ENCODE measurements at places on chromosomes 1 and 21.

DNA sequence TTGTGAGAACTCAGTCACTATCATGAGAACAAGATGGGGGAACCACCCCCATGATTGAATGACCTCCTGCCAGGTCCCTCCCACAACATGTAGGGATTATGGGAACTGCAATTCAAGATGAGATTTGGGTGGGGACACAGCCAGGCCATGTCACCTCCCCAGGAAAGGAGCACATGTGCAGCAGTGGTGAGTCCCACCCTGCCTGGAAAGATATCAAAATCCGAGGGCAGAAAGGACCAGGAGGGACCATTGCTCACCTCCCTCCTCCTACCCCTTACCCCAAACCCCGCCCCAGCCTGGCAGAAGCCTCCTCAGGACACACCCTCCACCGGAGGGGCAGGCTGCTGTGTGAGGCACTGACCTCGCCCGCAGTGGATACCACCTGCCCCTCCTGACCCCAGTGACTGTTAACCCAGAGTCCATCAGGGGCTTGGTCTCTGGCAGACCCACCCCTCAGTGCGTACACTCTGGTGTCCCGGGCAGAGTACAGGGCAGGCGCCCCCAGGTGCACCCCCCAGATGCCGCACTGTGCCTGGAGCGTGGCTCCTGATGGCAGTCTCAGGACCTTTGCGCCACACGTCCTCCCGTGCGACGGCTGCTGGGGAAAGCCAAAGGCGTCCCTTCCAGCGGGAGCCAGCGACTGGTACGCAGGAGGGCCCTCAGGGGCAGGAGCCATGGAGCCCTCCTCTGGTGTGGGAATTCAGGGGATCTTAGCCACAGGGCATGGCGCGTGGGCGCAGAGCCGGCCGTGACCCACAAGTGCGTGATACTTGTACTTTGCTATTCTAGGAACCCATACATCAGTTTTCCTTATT is 20.9 kb downstream of the PDXK start:
- DNase-seq = no peak

DNA sequence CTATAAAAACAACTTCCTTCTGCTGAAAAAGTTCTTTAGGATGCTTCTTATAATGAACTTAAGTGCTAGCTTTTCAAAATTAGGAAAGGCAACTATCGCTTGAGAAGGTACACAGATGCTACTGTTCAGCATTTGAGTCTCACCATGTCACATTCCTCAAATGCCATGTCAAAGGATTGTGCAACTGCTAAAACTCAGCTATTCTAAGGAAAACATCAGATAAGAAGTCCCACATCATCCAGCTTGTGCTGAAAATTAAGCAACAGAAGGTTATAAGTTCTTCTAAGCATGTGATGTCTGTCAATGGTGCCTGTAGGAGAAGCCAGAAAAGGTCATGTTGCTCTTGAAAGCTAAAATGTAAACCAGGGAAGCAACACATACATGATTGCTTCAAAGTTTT is 36.5 kb downstream of the MCOLN2 start:
- no peak for DNase-seq

DNA sequence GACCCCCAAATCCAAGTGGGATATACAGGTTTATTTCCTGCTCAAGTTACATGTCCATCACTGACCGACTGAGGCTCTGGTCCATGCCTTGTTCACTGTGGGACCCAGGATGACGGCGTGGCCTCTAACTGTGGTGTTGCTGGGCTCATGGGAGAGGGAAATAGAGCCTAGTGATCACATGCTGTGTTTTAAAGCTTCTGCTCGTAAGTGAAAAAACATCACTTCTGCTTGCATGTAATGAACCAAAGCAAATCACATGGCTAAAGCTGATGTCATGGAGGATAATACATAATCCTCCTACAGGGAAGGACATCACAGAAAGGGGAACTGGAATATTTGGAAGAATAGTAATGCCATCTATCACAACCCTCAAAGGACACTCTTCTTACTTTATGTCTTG is 107.6 kb downstream of the FASLG start:
- no peak for DNase-seq

GRCh38 chr1:157996433-157996832 is 3.0 kb downstream of the KIRREL1 start:
- no peak for DNase-seq

GRCh38 chr1:1063945-1064831 is 9.9 kb downstream of the RNF223 start:
- DNase-seq = peak; percentile 84

Measured in frontal cortex (tissue), 4 donors.